NCI-H187 treated with DMSO at 0.1 percent for 48 hours (cell line): ENCODE measurements at places on chromosomes 11 and 22.

- DNase-seq: no peak
These were observed 10.7 kb upstream of the MPPED2 start for GRCh38 chr11:30596832-30597231.

- no peak for DNase-seq
These were observed 1030.4 kb upstream of the CNTN5 start for GRCh38 chr11:97990162-97990920.

- DNase-seq: no peak
These were observed 1527.9 kb downstream of the BRD1 start for GRCh38 chr22:48299801-48300200.

DNA sequence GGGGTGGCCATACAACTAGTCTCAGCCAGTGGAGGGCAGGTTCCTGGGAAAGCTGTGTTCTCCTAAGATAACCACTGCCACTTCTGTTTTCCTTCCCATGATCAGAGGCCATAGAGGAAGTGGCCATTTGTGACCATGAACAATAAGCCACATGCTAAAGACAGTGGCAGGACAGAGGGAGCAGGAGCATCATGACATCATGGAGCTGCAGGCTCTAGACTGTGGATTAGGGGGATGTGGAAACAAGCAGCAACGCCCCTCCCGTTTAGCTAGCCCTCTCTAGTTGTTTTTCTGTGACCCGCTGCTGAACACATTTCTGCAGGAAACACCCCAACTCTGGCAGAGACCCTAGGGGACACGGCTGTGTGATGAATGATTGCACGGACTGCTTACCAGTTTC, 195.0 kb upstream of the NECTIN1 start:
- DNase-seq: no peak

DNA sequence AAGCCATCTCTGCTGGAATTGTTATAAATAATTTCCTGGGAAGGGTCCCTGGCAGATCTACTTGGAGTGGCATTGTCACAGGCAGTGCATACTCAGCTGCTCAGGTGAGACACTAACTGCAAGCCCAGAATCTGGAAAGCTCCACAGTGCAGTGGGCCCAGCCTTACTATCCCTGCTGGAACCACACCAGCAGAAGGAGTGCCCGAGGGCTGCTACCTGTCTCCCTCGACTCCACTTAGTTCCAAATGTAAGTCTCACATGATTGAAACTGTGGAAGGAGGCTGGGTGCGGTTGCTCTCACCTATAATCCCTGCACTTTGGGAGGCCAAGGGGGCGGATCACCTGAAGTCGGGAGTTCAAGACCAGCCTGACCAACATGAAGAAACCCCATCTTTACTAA, 14.3 kb upstream of the SYVN1 start:
- DNase-seq: no peak

DNA sequence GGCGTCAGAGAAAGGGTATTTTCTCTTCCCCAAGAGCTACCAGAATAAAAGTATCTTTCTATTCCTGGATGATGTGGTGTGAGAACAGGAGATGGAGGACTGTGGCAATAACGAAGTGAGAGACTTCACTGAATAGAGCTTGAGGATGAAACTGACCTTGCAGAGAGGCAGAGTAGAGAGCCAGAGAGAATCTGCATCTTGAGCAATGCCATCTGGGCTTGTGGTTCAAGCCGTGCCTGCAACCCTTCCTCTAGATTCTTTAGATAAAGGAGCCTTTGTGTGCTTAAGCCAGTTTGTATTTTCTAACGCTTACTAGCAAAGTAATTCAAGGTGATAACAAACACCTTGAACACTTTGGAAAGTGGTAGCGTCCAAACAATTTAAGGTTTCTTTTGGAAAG, 2.2 kb downstream of the ME3 start:
- DNase-seq: no peak

DNA sequence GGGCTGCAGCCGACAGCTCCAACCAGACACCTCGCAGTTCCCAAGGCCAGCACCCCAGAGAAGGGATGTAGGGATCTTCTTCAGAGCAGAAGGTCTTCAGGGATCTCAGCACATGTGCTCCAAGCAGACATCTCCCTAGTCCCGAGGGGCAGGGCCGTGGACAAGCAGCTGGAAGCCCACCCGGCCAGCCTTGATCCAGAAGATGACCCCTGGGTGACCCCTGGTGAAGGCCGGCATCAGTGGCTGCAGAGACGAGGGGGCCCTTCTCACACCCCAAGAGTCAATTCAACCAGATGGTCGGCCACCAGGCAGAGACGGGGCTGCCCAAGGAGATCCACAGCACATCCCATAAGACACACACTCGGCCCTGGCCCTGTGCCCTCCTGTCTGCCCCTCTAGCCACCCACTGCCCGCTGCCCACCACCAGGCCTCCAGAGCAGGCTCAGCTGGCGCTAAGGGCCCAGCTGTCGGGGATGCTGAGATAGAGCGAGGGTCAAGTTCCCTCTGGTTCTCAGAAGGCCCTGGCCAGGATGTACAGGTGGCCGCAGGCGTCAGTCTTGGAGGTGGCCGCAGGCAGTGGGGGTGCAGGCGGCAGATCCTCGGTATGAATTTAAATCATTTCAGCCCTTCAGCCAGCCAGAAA, 168.3 kb downstream of the BRD1 start:
- no peak for DNase-seq

- DNase-seq: no peak
These were observed 89.0 kb downstream of the OPCML start for GRCh38 chr11:133443206-133443747.

- no peak for DNase-seq
These were observed 8.8 kb upstream of the ST14 start for GRCh38 chr11:130150790-130151189.

DNA sequence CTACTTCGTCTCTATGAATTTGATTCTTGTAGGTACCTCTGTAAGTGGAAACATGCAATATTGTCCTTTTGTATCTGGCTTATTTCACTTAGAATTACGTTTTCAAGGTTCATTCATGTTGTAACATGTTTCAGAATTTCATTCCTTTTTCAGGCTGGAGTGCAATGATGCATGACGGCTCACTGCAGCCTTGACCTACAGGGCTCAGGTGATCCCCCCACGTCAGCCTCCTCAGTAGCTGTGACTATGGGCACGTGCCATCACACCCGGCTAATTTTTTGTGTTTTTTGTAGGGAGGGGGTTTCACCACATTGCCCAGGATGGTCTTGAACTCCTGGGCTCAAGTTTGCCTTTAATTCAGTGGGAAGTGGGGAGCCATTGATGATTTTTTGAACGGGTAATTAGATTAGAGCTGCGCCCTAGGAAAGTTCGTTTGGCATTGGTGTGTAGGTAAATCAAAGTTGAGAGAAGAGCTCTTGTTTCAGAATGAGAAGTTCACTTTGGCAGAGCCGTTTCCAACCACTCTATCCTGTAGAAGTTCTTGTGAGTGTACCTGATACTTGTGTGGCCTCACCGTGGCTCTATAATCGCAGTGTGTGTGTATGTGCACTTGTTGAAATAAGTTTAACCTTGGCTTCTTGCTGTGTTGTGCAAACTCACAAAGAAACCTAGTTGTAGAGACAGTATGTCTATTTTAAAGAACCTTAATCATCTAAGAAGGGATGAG, 115.9 kb downstream of the NAV2 start:
- DNase-seq: no peak

DNA sequence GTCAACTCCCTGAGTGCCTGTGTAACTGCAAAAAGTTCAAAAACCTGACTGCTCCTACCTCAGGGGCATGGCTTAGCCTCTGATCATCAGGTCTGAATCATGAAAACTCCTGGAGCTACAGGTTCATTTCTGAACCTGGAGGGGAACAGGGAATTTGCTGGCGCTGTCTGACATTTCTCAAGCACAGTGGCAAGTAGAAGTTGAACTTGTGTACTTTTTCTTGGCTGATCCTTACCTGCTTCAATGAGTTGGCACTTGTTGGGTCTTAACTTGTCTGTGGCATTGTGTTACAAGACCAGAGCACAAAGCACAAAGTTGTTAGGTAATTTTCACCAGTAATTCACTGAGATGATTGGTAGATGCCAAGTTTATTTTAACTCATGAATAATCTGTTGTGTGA, 3.3 kb downstream of the TMEM109 start:
- DNase-seq: no peak

DNA sequence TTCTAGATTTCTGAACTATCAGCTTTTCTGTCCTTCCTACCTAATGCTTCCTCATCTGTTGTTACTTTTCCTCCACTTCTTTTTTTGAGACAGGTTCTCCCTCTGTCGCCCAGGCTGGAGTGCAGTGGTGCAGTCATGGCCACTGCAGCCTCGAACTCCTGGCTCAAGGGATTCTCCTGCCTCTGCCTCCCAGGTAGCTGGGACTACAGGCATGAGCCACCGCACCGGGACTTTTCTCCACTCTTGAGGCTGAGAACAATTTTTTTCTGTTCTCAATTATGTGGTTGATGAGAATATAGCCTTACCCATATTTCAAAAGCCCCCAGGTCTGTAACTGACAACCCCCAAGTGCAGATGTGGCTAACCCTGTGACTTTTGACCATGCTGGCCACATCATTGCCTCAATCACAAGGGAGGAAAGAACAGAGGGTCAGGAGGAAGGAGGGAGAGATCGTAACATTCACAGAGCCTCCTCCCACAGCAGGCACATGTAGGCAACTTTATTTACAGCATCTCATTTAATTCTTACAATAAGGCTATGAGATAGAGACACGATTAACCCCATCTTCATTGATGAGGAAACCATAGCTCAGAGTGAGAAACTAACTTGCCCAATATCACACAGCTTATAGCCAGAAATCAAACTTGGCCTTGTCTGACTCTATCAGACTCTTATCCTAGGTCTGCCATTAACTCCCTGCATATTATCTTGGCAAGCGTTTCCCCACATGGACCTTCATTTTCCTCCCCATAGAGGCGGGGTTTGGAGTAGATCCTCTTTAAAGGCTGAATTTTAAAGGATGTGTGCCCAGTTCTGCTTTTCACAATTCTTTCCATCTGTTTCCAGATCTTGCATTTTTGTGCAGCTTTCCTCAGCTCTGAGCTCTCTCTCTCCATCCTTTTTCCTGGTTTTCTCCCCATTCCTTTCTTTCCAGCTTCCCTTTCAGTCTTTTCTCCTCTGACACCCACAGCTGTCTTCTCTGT, 9.6 kb downstream of the POU2F3 start:
- DNase-seq: no peak

- DNase-seq: peak; percentile 40
These were observed 35.5 kb downstream of the BBOX1 start for GRCh38 chr11:27076121-27076589.

GRCh38 chr11:1864831-1865665, 12.2 kb downstream of the LSP1 start:
- DNase-seq: no peak

GRCh38 chr22:25352294-25352680, 132.8 kb downstream of the CRYBB2 start:
- DNase-seq: no peak

GRCh38 chr11:63939397-63939891, 642 bp downstream of the NAA40 start:
- DNase-seq: no peak
